Endothelial cell of umbilical vein (primary cell): ENCODE measurements at places on chromosomes 5 and 9. TPM values are rescaled to one million over a fixed set of nuclear protein-coding genes. Genes with fewer than 3 reads are reported as not detected.

- no peaks in the 10 kb centered on the region for H3K27me3 ChIP-seq
- no peaks in the 10 kb centered on the region for H3K4me1 ChIP-seq
- no peaks in the 10 kb centered on the region for H3K36me3 ChIP-seq
- H3K27ac ChIP-seq: no peak overlapping the region
Measured at GRCh38 chr9:108756746-108757490, 98.9 kb downstream of the ACTL7B start.

GRCh38 chr9:125437771-125438221 is 176.2 kb downstream of the GAPVD1 start:
- H3K4me3 ChIP-seq: no peak overlapping the region
- no peaks in the 10 kb centered on the region for H3K27me3 ChIP-seq
- H3K4me1 ChIP-seq: no peaks in the 10 kb centered on the region
- DNase-seq: no peak

CYLC2 gene
- total RNA-seq: not detected in 2 replicates

FAM153A gene
- total RNA-seq: not detected in 2 replicates

DNA sequence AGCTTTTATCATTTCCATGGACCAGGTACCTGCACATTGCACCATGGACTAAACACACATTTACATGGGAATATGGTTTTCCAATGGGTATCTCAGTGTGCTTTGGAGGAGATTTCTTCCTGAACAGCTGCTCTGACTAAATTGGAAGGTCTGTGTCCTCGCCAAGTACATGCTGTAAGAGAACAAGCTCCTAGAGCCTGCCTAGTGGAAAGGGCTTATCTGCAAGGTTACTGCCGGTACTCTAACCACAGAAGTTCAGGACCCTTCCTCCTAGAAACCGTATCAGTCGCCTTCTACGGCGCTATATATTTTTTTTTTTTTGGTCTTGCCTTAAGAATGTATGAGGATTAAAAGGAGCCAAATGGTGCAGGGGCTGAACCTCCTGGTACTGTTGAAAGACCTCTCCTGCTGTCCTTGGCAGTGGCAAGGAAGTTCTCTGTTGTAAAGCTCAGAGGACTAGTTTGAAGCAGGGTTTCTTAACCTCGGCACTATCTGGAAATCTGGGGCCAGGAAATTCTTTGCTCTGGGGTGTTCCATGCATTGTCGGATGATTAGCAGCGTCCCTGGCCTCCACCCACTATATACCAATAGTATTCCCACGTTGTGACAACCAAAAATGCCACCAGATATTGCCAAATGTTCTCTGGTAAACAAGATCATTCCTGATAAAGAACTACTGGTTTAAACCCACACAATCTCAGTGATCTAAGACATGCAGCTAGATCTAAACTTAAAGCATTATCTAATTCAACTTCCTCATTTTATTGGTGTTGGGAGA is 107.4 kb downstream of the FBXO38 start:
- H3K4me3 ChIP-seq: no peak overlapping the region
- H3K27ac ChIP-seq: no peak overlapping the region
- H3K4me1 ChIP-seq: no peaks in the 10 kb centered on the region
- no peak for DNase-seq
- peaks cover 6% of the 10 kb centered on the region for H3K27me3 ChIP-seq

DNA sequence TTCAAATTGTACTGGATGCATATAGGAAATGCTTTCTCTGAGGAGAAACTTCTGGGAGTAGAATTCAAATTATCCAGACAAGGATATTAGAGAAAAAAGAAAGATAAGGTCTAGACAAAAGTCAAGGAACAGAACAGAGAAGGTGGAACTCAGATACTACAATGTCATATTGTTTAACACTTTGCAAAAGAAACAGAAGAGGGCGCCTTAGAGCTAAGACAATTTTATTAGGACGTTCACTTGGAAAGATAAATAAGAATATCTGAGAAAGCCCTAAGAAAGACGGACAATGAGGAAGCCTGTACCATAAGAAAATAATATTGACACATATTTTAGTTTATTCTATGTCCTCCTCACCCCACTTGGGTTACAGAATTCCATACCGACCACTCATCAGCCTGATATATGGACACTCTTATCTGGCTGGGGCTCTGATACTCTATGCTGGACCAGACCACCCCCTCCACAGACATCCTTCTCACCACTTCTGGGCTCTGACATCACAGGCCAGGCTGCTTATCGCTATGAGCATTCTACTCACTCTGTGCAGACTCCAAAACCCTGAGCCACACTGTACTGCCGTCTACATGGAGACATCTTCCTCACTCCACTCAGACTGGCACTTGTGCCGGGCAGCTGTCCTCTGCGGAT is 9.1 kb upstream of the AK3 start:
- no peaks in the 10 kb centered on the region for H3K27me3 ChIP-seq
- DNase-seq: peak; percentile 57
- no peak overlapping the region for H3K4me3 ChIP-seq
- H3K4me1 ChIP-seq: no peaks in the 10 kb centered on the region
- H3K27ac ChIP-seq: no peak overlapping the region

- H3K36me3 ChIP-seq: no peaks in the 10 kb centered on the region
- no peaks in the 10 kb centered on the region for H3K4me1 ChIP-seq
- DNase-seq: no peak
- peaks cover 16% of the 10 kb centered on the region for H3K27me3 ChIP-seq
Measured at GRCh38 chr9:97535771-97536170, 34.3 kb downstream of the TMOD1 start.

DNA sequence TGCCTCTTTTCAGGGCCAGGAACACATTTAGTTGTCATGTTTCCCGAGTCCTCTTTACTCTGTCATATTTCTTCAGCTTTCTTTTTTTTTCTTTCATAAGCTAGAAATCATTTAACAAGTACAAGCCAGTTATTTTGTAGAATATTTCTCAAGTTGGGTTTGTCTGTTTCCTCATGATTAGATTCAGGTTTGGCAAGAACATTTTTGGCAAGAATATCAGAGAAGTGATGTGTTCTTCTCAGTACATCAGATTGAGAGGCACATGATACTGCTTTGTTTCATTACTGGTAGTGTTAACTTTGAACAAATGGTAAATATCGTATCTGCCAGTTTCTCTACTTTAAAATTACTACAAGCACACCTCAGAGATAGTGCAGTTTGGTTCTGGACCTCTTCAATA is 45.1 kb downstream of the PCSK5 start:
- H3K4me1 ChIP-seq: no peaks in the 10 kb centered on the region
- no peak for DNase-seq
- no peaks in the 10 kb centered on the region for H3K27me3 ChIP-seq
- H3K36me3 ChIP-seq: no peaks in the 10 kb centered on the region

GRCh38 chr9:105244734-105245028 is 230 bp downstream of the SLC44A1 start:
- peaks cover 28% of the 10 kb centered on the region for H3K4me1 ChIP-seq
- no peaks in the 10 kb centered on the region for H3K27me3 ChIP-seq
- H3K4me3 ChIP-seq: peak overlapping the region; percentile 69
- DNase-seq: peak; percentile 10
- peak overlapping the region; percentile 50 for H3K27ac ChIP-seq

DNA sequence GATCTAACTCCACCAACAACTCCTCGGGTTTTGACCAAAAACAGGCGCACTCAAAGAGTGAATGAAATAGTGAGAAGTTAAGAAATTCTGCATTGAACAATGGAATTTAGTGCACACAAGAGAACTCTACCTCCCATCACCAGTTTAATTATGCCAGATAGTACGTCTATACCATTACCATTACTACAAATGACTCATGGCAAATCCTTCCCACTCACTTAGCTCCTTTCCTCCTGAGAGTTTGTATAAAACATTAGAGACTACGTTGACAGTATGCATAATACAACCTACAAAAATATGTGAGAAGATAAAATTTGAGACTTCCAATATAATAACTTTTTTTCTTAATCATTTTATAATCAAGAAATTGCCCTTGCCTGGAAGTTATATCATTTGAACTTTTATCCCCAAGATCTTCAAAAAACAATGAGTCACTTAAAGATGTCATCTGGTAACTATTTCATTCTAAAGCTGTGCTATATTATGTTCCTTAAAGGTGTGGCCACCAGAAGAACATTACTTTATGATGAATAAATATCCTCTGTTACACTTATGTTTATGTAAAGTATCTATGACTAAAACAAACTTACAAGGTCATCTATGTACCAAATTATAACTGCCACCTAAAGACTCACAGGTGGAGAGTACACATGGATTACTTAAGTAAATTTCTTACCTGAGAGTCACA is 297.9 kb upstream of the PTGER4 start:
- peaks cover 11% of the 10 kb centered on the region for H3K4me1 ChIP-seq
- no peaks in the 10 kb centered on the region for H3K27me3 ChIP-seq
- H3K27ac ChIP-seq: peak overlapping the region; percentile 30
- DNase-seq: peak; percentile 51
